ENCODE measurements at places on chromosomes 2 and 18. TPM values are rescaled to one million over a fixed set of nuclear protein-coding genes. Genes with fewer than 3 reads are reported as not detected.

GRCh38 chr2:152028182-152028862 is 70.5 kb downstream of the CACNB4 start:
- no peak for DNase-seq

GRCh38 chr2:203535078-203535783 is at the start of gene RAPH1:
Gene RAPH1 (minus strand): TSS chr2:203535301. CDS start chr2:203495353, 39,948 bp downstream.
- peak; percentile 57 for DNase-seq

DNA sequence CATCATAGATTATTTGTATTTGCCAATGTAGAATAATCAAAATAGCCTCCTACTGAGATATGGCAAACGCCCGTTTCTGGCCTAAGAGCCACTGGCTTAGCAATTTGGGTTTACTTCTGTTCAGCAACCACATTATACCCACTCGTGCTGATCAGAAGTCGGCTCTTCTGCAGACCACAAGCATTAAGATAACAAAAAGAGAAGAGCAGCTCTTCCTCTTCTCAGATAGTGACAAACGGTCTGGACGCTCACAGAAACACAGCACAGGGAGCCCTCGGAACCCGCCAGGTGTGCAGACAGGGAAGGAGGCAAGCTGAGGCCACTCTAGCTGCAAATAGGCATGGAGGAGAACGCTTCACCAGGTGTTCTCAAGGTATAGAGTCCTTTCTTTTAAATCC is 164.0 kb downstream of the HDAC4 start:
- DNase-seq: no peak

GRCh38 chr2:98560256-98560771 is 48.0 kb downstream of the COA5 start:
- DNase-seq: no peak

DNA sequence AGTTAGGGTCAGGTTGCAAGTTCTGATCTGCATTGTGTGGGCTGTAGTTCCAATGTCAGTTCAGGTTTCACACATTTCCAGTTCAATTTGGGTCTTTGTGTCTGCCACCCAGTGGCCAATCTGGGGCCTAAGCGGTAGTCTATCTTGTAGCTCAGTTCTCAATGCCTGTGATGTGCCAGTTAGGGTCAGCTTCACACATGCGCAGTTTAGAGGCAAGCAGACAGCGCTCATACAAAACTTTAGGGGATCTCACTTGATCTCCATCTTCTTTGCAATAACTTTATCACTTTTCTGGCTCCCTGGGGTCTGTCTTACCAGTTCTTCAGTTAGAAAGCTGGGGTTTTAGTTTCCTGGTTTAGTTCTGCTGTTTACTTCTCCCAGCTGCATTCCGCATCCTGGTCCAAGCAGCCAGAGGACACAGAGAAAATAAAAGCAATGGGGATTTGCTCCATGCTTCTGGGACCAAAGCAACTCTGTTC is 11.0 kb upstream of the ZNF24 start:
- peak; percentile 35 for DNase-seq

- no peak for DNase-seq
These were observed 141.6 kb downstream of the SLC8A1 start for GRCh38 chr2:40310303-40310702.

DNA sequence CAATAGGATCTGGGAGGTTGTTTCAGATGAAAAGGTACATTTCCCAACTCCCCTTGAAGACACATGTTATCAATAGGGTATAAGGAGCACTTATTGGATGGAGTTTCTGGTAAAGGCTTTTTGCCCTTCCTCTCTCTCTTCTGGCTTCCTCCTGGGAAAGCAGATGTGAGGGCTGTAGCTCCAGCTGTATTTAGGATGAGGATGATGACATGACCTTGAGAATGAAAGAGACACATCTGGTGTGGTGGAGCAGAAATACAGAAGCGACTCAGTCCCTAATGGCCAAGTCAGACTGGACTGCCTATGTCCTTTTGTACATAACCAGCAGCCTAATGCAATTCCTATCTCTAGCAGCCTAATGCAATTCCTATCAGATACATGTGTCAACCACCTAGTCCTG is 100.9 kb upstream of the NXPH2 start:
- DNase-seq: no peak

CHRNA1 gene
- total RNA-seq: 2.2 TPM

FOXD4L1 gene
- 0.24 TPM for total RNA-seq

CROCC2 gene
- not detected for total RNA-seq
